IMR-90 (cell line): ENCODE measurements at places on chromosomes 12 and 14. TPM values are rescaled to one million over a fixed set of nuclear protein-coding genes. Genes with fewer than 3 reads are reported as not detected.

Gene ADAM20
- total RNA-seq: 0.18 and 0.28 TPM in 2 replicates

Gene CATSPERB
- not detected in 2 replicates for total RNA-seq

Gene NTF3
- total RNA-seq: 12.2 TPM in 2 replicates

Gene PSME2
- 92.2 and 104 TPM in 2 replicates for total RNA-seq

Gene OR6C2
- not detected in 2 replicates for total RNA-seq

DNA sequence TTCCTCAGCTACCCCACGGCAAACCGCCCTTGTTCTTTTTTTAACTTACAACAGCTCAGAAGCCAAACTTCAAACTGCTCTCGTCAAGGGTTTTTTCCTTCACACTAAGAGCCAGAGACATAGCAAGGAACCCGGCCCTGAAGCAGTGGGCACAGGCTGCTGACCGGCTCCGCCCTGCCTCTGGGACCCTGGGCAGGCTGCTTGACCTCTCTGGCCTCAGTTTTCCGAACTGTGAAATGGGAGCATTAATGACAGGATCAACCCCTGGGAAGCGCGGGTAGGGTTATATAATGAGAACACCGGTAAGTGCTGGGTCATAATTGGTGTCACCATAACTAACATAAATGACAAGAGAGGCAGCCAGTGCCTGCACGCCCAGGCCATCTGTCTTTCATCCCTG is 21.2 kb upstream of the FZD10 start:
- no peak overlapping the region for H3K4me3 ChIP-seq
- no peaks in the 10 kb centered on the region for H3K36me3 ChIP-seq
- H3K4me1 ChIP-seq: no peaks in the 10 kb centered on the region
- H3K27ac ChIP-seq: no peak overlapping the region
- no peak for DNase-seq

DNA sequence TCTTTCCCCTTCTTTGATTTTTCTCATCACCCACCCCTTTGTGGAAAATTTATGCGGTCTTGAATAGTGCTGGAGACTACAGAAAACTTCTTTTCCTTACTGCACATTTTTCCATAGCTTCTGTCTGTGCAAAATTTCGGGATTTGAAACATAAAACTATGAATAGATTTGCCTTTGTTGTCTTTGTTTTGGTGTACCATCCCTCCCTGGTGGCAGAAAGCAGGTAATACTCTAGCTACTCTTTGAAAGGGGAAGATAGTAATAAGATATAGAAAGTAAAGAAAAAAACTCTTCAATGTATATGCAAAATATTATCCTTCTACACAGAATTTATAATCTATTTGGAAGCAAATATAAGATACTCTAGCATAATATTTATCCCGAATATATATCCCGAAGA is 79.1 kb upstream of the LMO3 start:
- no peaks in the 10 kb centered on the region for H3K36me3 ChIP-seq
- no peaks in the 10 kb centered on the region for H3K27me3 ChIP-seq
- DNase-seq: peak; percentile 1
- H3K27ac ChIP-seq: no peak overlapping the region
- no peaks in the 10 kb centered on the region for H3K4me1 ChIP-seq
- H3K4me3 ChIP-seq: no peak overlapping the region

DNA sequence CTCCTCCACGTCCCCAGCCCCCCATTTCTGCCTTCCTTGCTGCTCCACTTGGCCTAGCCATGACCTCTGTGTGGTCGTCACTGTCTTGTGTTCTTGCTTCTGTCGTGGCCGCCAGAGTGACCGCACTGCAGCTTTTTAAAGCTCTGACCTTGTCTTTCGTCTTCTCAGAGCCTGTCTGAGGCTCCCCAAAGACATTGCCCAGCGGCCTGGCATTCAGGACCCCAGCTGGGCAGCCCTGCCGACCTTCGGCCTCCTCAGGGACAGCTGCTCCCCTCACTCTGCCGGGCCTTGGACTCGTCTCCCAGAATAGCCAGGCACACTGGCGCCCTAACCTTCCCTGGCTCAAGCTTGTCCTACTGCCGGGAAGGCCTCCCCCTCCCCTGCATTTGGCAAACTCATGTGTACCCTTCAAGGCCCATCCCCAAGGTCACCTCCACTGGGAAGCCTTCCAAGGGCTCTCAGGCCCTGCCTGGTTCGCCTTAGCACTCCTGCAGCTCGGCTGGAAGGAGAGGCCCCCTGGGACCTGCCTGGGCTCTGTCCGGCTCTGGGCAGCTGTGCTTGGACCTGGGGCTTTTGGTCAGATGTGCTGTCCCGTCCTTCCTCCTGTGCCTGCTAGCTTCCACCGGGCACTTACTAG is 15.7 kb upstream of the DLK1 start:
- no peak overlapping the region for H3K4me3 ChIP-seq
- H3K27me3 ChIP-seq: peaks cover 40% of the 10 kb centered on the region; the same call in 1 of the 2 replicates
- no peak for DNase-seq
- H3K36me3 ChIP-seq: no peaks in the 10 kb centered on the region

DNA sequence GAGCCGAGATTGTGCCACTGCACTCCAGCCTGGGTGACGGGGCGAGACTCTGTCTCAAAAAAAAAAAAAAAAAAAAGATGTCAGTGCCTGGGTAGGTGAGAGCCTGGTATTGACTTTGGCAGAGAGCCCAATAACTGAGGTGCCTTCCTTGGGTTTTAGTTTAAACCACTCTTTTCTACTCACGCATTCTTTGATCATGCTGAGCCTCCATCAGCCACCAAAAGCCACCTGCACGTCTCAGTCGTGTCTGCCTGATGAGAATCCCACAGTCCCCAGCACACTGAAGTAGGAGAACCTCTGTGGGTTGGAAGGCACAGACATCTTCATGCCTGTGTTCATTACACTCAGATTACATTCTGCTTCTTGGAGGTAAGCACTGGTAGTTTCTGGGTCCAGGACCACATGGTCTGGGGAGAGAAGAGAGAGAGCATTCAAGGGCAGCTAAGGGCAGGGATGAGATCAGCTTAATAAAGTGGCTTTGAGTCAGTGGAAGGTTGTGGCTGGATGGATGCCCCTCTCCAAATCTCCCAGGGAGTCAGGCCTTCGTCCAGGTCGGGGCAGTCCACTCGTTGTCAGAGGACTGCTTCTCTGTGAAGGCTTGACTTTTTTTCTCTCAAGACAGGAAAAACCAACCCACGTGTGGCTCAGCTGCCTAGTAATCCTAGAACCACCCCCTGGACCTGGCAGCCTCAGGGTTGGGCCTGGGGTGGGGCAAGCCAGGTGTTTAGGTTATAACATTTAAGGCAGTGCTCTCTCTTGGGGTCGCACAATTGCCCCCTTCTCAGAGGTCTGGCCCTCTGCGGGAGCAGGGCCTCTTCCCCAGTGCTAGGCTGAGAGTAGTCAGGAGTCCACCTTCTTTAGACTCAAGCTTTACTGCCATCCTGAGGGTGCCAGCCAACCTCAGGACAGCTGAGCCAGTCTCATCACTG is 32.6 kb upstream of the MAX start:
- no peak overlapping the region for H3K27ac ChIP-seq
- DNase-seq: no peak
- H3K4me1 ChIP-seq: peaks cover 3% of the 10 kb centered on the region; the same call in 1 of the 2 replicates

DNA sequence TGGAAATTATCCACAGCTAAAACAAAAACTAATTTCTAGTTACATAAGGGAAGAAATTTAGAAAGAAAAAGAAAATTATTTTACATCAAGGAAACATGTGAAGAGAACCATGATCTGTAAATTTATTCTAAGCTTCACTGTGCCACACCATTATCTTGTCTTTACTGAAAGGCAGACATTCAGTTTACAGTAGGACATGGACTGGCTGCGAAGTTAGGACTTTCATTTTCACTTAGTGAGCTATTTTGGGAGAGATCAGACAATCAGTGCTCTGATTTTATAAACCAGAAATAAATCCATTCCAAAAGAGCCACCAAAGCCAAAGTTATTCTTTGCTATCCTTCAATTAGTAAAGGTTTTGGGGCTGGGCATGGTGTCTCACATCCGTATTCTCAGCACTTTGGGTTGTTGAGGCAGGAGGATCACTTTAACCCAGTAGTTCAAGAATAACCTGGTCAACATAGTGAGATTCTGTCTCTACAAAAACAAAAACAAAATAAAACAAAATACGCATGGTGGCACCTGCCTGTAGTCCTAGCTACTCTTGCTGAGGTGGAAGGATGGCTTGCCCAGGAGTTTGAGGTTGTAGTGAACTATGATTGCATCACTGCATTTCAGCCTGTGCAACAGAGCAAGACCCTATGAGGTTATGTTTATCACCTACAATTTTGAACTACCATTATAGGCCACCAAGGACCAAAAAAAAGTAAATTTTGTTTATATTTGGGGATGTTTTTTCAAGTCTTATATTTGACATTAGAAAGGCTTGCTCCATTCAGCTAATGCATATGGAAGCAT is 1084.8 kb upstream of the ATXN7L3B start:
- no peaks in the 10 kb centered on the region for H3K4me1 ChIP-seq
- no peak overlapping the region for H3K27ac ChIP-seq
- H3K4me3 ChIP-seq: no peak overlapping the region
- no peaks in the 10 kb centered on the region for H3K27me3 ChIP-seq

DNA sequence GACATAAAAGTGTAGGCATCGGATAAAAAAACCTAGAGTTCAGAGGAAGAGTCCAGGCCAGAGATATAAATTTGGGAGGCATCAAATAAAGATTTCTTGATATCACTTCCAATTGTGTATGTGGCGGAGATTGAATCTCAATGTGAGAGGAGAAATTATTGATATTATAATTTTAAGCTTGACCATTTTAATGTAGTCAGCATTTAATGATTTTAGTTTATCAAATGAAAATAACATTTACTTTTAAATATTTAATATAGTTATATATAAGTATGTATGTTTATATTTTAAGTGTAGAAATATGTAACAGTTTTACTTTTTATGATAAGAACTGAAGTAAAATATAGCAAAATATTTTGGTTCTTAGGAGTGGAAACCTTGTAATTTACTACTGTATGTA is 48.7 kb downstream of the WASHC4 start:
- no peaks in the 10 kb centered on the region for H3K4me1 ChIP-seq
- no peak for DNase-seq
- peaks cover 28% of the 10 kb centered on the region for H3K36me3 ChIP-seq
- H3K4me3 ChIP-seq: no peak overlapping the region

- H3K36me3 ChIP-seq: peaks cover 22% of the 10 kb centered on the region
- H3K4me1 ChIP-seq: peaks cover 8% of the 10 kb centered on the region
- H3K27ac ChIP-seq: no peak overlapping the region
- no peak overlapping the region for H3K4me3 ChIP-seq
- peak; percentile 81 for DNase-seq
Observed at GRCh38 chr14:88614218-88614907, 51.5 kb downstream of the ZC3H14 start.

- H3K4me3 ChIP-seq: peak within 1 kb of the TSS; percentile 95
- no peaks in the 10 kb centered on the region for H3K4me1 ChIP-seq
- DNase-seq: no peak
- H3K27me3 ChIP-seq: peaks cover 8% of the 10 kb centered on the region
Observed at GRCh38 chr14:26597589-26598080, at the start of gene NOVA1. Gene NOVA1 (minus strand): TSS chr14:26598033. CDS start chr14:26597436, 597 bp downstream.

GRCh38 chr12:30152705-30153104 is 369.0 kb upstream of the TMTC1 start:
- H3K27ac ChIP-seq: no peak overlapping the region
- no peaks in the 10 kb centered on the region for H3K4me1 ChIP-seq
- H3K4me3 ChIP-seq: no peak overlapping the region
- no peaks in the 10 kb centered on the region for H3K36me3 ChIP-seq
- no peak for DNase-seq

DNA sequence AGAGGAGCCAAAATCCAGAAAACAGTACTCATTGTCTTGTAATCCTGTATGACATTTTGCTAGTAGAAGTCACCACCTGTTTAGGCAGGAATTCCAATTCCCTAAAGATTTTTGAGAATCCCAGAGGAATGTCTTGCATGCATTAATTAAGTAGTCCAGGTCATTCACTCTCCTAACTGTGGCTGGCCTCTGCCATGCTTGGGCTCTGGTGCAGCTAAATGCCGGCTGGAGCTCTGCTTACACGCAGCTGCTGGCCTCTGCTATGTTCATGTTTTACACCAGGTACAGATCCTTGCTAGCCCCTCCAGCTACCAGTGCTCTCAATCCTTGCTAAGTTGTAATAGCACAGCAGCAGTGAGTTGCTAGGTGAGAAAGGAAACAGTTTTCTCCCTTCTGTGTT is 16.3 kb upstream of the HIF1A start:
- no peak for DNase-seq
- no peak overlapping the region for H3K27ac ChIP-seq
- no peak overlapping the region for H3K4me3 ChIP-seq
- peaks cover 3% of the 10 kb centered on the region; the same call in 1 of the 2 replicates for H3K4me1 ChIP-seq
- H3K36me3 ChIP-seq: no peaks in the 10 kb centered on the region

DNA sequence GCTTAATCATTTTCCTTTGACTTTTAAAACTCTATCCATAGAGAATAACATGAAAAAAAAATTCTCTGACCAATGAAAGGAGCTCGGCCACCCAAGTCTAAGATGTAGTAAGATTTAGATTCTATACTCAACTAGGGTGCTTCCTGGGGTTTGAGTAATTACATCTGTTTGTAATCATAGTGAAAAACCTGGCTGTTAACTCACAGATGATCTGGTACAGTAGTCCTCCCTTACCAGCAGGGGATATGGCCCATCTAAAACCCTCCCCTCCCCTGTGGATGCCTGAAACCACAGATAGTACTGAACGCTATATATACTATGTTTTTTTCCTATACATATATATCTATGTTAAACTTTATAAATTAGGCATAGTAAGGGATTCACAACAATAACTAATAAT is 89.2 kb downstream of the DAAM1 start:
- no peak overlapping the region for H3K4me3 ChIP-seq
- no peak overlapping the region for H3K27ac ChIP-seq
- DNase-seq: no peak
- no peaks in the 10 kb centered on the region for H3K27me3 ChIP-seq

- no peak overlapping the region for H3K4me3 ChIP-seq
- no peaks in the 10 kb centered on the region for H3K4me1 ChIP-seq
- DNase-seq: no peak
- no peaks in the 10 kb centered on the region for H3K36me3 ChIP-seq
- no peak overlapping the region for H3K27ac ChIP-seq
- peaks cover 12% of the 10 kb centered on the region for H3K27me3 ChIP-seq
Observed at GRCh38 chr12:8664228-8664913, 1.7 kb upstream of the MFAP5 start.

GRCh38 chr12:124852329-124852831 is 11.3 kb downstream of the SCARB1 start:
- H3K27me3 ChIP-seq: no peaks in the 10 kb centered on the region
- no peak for DNase-seq
- H3K4me1 ChIP-seq: peaks cover 11% of the 10 kb centered on the region

DNA sequence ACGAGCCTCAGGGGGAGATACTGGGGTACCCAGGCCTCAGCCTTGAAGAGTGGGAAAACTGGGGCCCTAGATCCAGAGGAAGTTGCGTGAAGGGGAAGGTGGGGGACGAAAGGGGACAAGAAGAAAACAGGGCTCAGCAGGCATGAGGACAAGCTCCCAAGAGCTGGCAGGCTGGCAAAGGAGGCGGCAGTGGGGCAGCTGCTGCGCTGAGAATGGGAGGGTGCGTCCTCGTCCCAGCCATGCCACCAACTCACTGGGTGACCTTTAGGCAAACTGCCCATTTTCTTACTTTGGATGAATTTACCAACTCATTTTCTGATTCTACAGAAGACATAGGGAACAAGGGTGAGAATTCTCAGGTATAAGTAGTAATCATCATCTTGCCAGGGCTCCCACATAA is 133.6 kb downstream of the TTC7B start:
- no peak overlapping the region for H3K4me3 ChIP-seq
- H3K27ac ChIP-seq: no peak overlapping the region
- peaks cover 2% of the 10 kb centered on the region; the same call in 1 of the 2 replicates for H3K36me3 ChIP-seq
- DNase-seq: no peak
- H3K27me3 ChIP-seq: no peaks in the 10 kb centered on the region
- H3K4me1 ChIP-seq: peaks cover 5% of the 10 kb centered on the region

- no peak overlapping the region for H3K4me3 ChIP-seq
- DNase-seq: no peak
- no peak overlapping the region for H3K27ac ChIP-seq
- no peaks in the 10 kb centered on the region for H3K36me3 ChIP-seq
- no peaks in the 10 kb centered on the region for H3K4me1 ChIP-seq
Observed at GRCh38 chr14:105774001-105774400, 247.6 kb downstream of the TMEM121 start.
